Stimulated activated CD4-positive, alpha-beta T cell treated with anti-CD3 and anti-CD28 coated beads, Interleukin-4, amount 100 ng/mL, for 1 hour (primary cell): ENCODE measurements at places on chromosomes 13 and 19.

DNA sequence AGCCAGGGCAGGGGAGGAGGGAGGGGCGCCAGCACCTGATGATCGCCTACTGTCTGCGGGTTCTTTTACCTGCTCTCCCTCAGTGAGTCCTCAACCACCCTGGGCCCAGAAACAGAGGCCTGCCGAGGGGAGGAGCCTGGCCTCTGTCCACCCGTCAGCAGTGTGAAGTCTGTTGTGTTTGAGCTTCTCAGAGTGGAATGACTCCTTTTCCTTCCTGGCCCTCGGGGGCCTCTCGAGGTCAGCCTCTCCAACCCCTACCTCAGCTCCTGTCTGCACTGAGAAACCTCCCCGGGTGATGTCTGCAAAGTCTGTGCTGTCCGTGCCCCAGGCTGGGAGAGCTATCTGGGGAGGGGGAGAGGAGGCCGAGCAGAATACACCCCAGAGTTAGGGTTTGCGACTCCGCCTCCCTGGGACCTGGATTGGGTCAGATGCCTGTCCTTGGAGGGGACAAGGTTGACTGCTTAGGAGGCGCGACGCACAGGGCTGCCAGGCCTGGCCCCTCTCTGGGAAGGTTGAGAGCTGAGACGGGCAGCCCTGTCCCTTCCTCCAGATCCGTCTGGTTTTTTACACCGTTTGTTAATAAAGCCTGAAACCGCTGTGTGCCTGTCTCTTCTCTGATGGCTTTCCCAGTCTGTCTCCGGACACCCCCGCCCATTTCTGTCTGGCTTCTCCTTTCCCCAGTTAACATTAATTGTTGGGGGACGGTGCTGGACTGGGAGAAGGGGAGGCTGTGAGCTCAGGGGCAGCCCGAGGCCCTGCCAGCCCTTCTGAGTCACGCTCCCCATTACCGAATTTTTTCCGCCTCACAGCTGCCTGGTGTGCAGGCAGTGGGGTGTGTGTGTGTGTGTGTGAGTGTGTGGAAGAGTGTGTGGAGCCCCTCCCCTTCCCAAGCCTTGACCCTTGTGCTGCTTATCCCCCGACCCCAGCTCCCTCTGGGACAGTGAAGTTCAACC is 989 bp upstream of the SSC5D start:
- DNase-seq: peak; percentile 43

- no peak for DNase-seq
These were observed 308.4 kb downstream of the FGF9 start for GRCh38 chr13:21979161-21979806.

- no peak for DNase-seq
These were observed 124.1 kb downstream of the CRYL1 start for GRCh38 chr13:20401531-20401930.

GRCh38 chr19:29492769-29493168 is 33.0 kb upstream of the VSTM2B start:
- DNase-seq: no peak

GRCh38 chr19:16457195-16457953 is 14.4 kb downstream of the EPS15L1 start:
- peak; percentile 27 for DNase-seq

DNA sequence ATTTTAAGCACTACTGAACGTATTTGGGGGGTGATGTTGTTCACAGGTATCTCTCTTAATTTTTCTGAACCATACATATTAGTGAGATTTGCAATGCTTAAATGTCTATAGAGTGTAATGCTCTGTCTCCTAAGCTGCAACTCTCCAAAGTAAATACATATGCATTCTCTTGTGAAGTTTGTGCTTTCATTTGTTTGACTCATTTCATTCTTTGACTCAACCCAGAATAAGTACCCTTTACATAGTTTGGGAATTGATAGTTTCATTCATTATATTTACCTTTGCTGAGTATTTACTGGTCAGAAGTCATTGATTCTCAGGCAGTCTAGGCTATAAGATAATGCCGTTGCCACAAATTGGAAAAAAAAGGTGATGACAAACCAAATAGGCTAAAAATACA is 406.9 kb downstream of the FGF9 start:
- DNase-seq: no peak

DNA sequence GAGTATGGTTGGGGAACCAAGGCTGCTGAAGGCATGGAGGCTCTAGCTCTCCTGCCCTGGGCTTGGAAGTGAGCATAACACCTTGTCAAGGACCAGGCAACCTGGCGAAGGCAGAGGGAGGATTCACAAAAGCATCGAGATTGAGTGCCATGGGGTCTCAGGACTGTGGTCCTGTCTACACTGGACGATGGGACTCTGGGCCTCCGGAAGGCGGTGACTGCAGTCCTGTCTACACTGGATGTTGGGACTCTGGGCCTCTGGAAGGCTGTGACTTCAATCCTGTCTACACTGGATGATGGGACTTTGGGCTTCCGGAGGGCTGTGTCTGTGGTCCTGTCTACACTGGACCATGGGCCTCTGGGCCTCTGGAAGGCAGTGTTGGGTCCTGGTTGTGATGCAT is 290.4 kb downstream of the TEX29 start:
- DNase-seq: no peak

DNA sequence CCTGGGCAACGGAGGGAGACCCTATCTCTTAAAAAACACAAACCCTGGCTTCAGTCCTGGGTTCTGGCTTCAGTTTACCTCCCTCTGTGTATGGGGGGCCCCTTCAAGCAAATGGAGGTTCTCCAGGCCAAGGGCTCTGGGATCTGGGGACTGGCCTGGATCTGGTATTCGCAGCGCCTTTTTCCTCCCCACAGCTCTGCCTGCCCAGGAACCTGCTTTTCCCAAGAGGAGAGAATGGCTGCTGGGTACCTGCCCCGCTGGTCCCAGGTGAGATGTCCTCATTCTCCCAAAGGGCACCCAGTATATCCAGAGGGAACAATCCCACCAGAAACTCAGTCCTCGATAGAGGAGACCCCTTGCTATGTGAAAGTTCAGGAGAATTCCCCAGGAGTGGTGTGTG is 3.2 kb downstream of the ZNF554 start:
- no peak for DNase-seq

GRCh38 chr13:27174766-27175455 is 3.3 kb upstream of the USP12 start:
- no peak for DNase-seq

DNA sequence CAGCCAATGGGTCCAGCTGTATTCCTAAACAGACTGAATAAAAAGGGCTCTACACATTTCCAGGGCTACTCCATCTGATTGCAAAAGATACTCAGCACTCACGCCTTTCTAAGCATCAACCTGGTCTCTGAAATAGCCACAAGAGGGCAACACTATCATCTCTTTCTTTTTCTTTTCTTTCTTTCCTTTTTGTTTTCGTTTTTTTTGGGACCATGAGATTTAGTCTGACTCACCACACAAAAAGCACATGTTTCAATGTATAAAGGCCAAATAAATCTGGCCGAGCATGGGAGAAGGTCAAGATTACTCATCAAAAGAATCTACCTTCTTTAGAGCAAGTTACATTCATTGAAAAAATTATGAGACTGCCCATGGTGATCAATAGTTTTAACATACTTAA is 805.6 kb upstream of the ARGLU1 start:
- DNase-seq: no peak

- DNase-seq: no peak
These were observed 35.4 kb downstream of the ZNF557 start for GRCh38 chr19:7104747-7105447.

DNA sequence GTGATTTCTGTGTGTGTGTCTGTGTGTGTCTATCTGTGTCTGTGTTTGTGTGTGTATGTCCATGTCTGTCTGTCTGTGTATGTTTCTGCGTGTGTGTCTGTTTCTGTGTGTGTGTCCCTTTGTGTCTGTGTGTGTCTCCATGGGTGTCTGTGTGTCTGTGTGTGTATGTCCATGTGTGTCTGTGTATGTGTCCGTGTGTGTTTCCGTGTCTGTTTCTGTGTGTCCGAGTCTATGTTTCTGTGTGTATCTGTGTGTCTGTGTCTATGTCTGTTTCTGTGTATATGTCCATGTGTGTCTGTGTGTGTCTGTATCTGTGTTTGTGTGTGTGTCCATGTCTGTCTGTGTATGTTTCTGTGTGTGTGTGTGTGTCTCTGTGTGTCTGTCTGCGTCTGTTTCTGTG is 276.3 kb upstream of the SOX1 start:
- DNase-seq: no peak

- DNase-seq: no peak
These were observed 48.2 kb downstream of the PIN1 start for GRCh38 chr19:9883231-9883758.
